ENCODE measurements at places on chromosomes 3 and 15. TPM values are rescaled to one million over a fixed set of nuclear protein-coding genes. Genes with fewer than 3 reads are reported as not detected.

- DNase-seq = no peak
These were observed 8.4 kb downstream of the CERS3 start for GRCh38 chr15:100520132-100520921.

The UMPS gene
- 39.3 TPM for total RNA-seq

GRCh38 chr3:51836606-51837005 lies 24.8 kb upstream of the IQCF2 start:
- no peak for DNase-seq

The SATB1 gene
- 0.64 TPM for total RNA-seq

DNA sequence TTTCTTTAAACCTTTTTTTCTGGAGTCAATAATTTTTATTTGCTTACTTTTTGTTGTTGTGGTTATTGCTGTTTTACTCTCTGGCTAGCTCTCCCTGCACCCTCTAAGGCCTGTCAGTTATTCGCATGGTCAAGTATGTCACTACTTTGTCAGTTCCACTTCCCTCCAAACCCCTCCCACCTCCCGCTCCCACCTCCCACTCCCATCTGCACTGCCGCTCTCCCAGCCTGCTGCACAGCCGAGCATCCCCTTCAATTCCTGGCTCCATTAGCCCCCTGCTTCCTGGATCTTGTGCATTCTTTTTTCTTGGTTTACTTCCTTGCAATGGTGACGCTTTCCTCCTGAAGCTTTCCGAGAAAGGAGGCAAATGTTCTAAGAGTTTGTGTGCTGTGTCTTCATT lies 218.0 kb downstream of the XXYLT1 start:
- DNase-seq = no peak

Measured in LHCN-M2 (cell line).